ENCODE measurements at places on chromosomes 11 and 22.

- DNase-seq = no peak
Observed at GRCh38 chr11:62552485-62553079, 6.0 kb upstream of the AHNAK start.

DNA sequence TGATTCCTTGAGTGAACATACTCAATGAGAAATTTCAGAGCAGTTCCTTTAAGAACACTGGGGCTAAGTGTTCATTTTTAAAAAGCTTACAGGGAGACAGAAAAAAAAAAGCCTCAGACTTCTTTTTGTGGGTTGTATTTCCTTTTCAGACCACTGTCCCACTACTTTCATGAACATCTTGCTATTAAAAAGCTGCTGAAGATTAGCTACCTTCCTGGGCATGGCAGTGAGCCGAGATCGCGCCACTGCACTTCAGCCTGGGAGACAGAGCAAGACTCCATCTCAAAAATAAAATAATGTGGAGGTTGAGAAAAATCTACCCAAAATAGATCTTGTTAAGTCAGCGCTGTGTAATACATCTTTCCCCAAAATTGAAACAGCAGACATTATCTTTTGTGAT lies 10.8 kb downstream of the TRAF6 start:
- no peak for DNase-seq

DNA sequence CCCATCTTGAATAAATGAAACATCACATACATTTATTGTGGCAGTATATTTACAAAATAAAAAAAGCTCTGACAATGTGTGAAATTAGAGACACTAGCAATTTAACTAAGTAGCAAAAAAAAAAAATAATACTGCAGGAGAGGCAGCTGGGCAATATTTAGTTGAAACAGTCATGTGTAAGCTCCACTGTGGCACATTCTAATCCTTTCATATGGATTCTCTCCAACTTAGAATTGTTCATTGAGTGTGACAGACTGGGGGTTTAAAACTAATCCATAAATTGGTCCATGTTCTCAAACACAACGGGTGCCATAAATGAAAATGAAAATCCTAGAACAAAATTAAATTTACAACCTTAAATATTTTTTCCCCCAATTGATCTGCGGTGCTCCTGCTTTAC lies 302.1 kb downstream of the CADM1 start:
- no peak for DNase-seq

GRCh38 chr11:111871693-111872161 lies 346 bp upstream of the ALG9 start:
- DNase-seq = no peak

DNA sequence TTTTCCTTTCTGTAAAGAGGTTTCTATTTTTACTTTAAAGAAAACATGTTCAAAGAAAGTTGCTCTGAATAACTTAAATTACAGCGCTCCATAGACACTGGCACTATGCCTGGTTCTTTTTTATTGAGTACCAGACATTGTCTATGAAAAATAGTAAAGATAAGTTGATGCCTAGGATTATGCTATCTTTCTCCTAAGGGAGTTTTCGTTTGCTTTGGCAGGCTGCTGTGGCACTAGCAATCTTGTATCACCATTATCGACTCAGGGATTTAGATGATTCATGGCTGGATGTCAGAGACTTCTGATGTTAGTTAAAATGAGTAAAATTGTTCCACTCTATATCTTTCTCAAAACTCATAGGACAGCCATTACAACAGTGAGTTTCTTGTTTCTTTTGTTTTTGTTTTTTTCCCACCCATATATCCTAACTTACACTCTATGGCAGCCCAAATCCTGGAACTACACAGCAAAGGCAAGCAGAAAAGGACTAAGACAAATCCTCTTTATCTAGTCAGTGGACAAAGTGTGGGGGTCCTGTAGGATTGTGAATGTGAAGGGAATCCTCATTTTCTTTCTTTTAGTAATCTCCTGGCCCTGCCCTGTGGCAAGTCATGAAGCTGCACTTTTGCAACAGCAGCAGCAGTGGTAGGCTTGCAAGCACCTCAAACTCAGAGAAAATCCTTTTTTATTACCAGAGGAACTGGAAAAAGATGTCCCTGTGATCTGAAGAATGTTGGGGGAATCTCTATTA lies 20.7 kb downstream of the SLN start:
- no peak for DNase-seq

DNA sequence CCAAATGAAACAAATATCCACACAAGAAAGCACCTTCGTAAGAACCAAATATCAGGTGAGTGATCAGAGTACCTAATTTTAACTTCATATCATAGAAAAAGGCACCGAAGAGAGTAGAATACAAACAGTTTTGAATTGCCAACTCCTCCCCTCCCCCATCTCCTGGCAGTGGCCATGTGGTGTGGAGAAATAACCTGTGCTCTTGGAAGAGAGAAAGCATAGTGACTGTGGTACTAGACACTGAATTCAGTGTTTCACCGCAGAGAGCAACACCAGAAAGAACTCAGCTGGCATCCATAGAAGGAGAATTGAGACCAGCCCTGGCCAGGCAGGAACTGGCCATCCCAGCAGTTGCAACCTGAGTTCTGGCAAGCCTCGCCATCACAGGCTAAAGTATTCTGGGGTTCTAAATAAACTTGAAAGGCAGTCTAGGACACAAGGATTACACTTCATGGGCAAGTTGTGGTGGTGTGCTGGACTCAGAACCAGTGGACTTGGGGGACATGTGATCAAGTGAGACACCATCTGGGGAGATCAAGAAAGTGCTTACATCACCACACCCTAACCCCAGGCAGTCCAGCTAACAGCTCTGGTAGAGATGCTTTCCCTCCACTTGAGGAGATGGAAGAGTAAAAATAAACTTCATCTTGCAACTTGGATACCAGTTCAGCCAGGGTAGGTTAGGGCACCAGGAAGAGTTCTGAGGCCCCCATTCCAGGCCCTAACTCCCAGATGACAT lies 1003.2 kb downstream of the NTM start:
- DNase-seq = no peak

GRCh38 chr22:37990862-37991261 lies 6.5 kb upstream of the SOX10 start:
- no peak for DNase-seq

DNA sequence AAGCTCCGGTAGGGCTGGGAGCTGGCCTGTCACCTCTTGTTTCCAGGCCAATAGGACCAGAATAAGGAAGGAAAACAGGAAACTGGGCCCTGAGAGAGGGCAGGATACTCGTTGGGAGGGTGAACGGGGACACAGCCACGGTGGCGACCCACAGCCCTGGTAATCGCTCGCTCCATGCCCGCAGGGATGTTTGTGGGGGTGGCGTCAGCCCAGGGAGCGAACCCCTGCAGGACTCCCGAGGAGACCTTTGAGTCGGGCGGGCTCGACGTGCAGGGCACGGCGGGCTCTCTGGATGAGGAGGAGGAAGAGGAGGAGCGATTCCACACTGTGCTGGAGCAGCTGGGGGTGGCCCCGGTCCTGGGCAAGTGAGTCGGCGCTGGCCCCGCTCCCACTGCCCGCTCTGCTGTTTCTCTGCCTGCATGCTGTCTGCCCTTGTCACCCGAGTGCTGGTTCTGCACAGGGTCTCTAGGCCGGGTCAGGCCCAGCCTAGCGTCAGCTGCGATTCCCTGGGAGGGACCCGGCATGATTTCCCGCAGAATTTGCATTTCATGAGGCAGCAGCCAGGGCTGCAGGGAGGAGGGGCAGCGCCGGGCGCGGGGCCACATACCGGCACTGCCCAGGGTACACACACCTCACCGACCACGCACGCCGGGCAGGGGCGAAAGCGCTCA lies 1.6 kb downstream of the CRACR2B start:
- no peak for DNase-seq

GRCh38 chr11:128210148-128210940 lies 377.0 kb downstream of the ETS1 start:
- no peak for DNase-seq

Measured in stimulated activated CD8-positive, alpha-beta memory T cell treated with anti-CD3 and anti-CD28 coated beads, Interleukin-7, amount 100 ng/mL, for 4 hours (primary cell).